ENCODE measurements at places on chromosomes 13 and 19. TPM values are rescaled to one million over a fixed set of nuclear protein-coding genes. Genes with fewer than 3 reads are reported as not detected.

Gene SLITRK5
- 0.64 TPM for total RNA-seq

Gene KLK4
- total RNA-seq, result not detected

Gene KLF1
- 0.11 TPM for total RNA-seq

Gene SERPINE3
- total RNA-seq, result not detected

Gene GRK1
- total RNA-seq, result not detected

Gene SIAH3
- not detected for total RNA-seq

Gene FFAR2
- total RNA-seq, result 0.04 TPM

Gene PLIN4
- 0.05 TPM for total RNA-seq

Gene HNRNPA1L2
- 6.4 TPM for total RNA-seq

Gene FAM83E
- 0.18 TPM for total RNA-seq

Gene ZNF675
- total RNA-seq, result 3.7 TPM

Gene LGI4
- total RNA-seq, result 0.15 TPM

Gene ZNF324
- total RNA-seq, result 10.5 TPM

Gene CRX
- not detected for total RNA-seq

Gene MCF2L
- 0.37 TPM for total RNA-seq

Gene DAPK3
- total RNA-seq, result 39.7 TPM

Gene APOC4
- total RNA-seq, result not detected

Gene NEK5
- 0.05 TPM for total RNA-seq

Gene ZNF442
- total RNA-seq, result not detected
